ENCODE measurements at places on chromosomes 11 and 22.
A peak's percentile ranks its signal among the peaks of the same experiment; 100 is the strongest.

GRCh38 chr22:50303848-50304527, 3.5 kb downstream of the PLXNB2 start:
- no peak for DNase-seq

DNA sequence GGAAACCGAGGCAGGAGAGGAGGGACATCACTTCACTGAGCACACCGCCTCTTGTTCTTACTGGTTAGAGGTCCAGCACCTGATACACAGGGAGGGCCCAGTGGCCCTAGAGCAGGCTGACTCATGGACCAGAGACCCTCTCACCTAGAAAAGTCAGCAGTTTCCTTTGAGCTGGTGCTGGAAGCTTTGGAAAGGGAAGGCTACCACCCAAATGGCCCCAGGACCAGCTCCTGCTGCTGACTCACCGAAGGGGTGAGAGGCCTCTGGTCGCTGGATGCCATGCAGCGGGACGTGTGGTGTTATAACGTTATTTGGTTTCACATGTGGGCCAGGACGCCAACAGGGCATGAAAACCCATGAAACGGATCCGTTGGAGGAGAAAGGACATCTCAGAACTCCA, 3.8 kb downstream of the NADSYN1 start:
- no peak for DNase-seq

GRCh38 chr22:39144101-39144767, 8.2 kb downstream of the CBX7 start:
- DNase-seq = peak; percentile 38

DNA sequence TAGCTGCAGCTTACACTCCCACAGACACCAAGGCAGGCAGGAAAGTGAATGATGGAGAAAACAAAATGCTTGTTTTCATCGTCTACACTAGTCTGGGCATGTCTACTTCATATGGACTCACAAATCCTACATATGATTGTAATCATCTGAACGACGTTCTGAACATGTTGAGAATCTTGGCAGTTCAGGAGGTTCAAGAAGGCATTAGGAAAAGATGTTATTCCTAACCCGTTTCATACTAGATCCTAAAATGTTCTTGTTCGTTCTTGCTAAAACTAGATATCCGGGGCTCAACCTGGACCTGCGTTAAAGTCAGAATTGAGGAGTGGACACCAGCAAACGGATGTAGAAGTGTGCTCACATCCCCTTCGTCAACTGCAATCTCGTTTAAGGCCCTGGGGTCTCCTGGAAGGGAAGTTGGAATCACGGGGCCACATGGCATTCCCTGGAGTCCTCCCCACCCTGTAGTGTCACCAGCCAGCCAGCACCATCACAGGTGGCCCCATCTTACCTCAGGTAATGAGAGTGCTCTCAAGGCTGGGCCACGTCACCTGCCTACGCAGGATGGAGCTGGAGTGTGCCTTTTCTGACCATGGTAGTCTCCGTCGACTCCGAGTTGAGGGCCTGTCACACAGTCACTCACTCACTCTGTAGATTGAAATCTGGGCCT, 37.3 kb downstream of the C11orf58 start:
- DNase-seq = no peak

DNA sequence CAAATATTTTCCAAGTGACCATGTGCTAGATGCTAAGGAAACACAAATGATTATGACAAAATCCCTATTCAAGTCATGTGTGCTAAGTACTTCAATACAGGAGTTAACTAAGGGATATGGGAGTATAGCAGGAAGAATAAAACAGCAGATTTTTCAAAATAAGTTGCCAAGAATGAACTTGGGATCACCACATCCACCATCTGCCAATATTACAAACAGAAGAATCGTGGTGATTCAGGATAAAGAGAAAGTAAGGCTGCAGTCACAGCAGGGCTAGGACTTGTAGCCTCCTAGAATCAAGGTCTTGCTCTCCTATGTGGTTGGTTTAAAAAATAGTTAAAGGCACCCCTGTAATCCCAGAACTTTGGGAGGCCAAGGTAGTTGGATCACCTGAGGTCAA, 34.3 kb downstream of the MRTFA start:
- DNase-seq = no peak

DNA sequence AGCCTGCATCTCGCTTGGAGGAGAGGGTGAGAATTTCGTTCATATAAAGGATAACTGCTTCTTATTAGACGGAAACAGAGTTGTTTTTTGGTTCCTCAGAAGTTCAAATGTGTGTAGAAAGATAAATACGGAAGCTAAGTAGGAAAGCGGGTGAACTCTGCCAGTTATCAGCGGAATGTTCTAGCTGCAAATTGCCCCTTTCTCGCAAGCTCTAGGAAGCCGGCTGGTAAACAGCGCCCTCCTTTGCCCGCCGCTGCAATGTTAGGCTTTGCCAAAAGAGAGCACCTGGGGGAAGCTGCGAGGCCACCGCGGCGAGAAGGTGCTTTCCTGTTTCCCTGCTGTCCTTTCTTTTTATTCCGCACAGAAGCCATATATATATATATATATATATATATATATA, 67.0 kb downstream of the IGLL5 start:
- DNase-seq = no peak

DNA sequence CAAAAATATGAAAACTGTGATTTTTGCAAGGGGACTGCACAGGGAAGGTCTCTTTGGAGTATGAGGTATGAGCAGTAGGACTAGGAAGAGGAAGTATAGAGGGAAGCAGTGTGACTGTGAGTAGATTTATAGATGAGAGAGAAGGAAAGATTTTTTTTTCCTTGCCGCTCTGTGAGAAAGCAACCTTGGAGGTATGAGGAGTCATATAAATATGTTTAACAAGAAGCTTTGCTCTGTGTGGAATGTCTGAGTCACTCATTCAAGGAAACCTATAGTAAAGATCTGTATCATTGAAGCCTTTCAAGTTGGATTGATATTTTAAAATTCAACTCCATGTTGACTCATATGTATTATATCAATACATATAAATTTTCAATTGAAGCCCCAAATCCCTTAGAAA, 26.2 kb downstream of the DNHD1 start:
- no peak for DNase-seq

- DNase-seq = no peak
Observed at GRCh38 chr22:37112084-37112728, 2.7 kb upstream of the TMPRSS6 start.

DNA sequence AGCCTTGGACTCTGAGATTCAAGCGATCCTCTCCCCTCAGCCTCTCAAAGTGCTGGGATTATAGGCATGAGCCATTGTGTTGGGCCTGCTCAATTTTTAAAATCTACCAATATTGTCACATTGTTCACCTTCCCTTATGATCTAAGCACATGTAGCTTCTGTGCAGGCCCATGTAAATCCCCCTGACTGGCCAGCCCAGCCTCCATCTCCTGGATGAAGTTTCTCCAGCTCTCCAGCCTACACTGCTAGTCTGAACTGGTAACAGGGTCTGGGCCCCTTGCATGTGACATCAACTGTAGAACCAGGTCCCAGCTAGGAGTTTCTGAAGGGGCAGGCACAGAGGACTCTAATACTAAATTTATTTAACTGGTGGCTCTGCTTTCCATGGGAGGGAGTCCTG, 32.8 kb upstream of the YPEL1 start:
- DNase-seq = no peak

- DNase-seq = no peak
Observed at GRCh38 chr22:50686794-50687193, 14.2 kb downstream of the SHANK3 start.

DNA sequence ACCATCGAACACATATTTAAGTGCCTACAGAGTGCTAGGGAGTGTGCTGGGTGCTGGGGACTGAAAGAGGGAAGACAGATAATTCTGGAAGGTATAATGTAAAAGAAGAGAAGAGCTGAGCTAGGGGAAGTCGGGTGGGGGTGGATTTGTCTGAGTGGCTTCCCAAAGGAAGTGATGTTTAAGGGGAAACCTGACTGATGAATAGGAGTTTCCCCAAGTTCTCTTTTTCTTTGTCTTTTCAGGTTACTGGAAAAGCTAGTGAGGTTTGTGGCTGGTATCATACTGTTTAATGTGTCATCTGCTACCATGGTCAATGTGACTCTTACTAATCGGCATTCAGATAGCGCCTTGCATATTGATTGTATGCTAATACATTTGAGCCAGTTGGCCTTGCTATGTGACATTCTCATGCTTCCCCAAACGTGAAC, 151.6 kb upstream of the MTMR2 start:
- DNase-seq = no peak

- no peak for DNase-seq
Observed at GRCh38 chr11:3155216-3155615, 9.9 kb downstream of the OSBPL5 start.

- DNase-seq = no peak
Observed at GRCh38 chr11:101844608-101845007, 70.2 kb upstream of the CEP126 start.

DNA sequence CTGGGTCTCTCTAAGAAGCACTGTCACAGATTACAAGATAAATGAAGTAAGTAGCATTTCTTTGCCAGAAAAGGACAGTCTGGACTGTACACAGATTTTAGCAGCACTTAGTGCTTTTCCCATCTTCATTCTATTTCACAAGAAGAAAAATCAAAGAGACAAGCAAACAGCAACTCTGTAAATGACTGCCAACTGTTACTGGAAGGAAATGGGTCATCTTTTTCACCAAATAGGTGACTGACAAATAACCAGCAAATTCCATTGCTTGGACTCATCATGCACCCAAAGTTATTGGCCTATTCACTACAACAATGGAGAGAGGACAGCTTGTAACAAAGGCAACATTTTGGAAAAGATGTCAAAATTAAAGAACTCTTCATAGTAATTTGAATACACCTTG, 28.9 kb upstream of the CARD18 start:
- no peak for DNase-seq

DNA sequence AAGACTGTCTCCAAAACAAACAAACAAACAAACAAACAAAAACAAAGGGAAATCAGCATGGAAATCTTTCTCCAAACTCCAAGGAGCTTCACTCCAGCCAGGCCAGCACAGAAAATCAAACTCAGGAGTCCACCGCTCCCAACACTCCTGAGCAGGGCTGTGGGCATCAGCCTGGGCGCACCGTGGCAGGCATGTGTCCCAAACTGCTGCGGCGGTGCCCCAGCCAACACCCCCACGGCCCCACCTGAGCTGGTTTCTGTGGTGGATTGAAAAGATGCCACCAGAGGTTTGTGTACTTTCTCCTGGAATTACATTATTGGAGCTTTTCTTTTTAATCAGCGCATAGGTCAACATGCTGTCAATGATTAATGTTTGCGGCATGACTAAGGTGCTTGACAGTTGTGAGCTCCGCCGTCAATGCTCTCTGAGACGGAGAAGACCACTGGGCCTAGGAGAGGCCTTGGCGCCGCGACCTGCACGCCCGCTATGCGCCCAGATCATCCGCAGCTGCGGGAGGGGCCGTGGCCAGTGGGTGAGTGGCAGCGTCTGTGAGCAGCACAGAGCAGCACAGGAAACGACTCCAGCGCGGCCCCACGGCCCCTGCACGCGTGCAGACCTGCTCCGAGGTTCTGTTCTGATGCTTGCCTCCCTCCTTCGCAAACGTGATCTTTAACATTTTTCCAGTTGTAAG, 18.1 kb downstream of the DRD4 start:
- no peak for DNase-seq

- no peak for DNase-seq
Observed at GRCh38 chr11:93694557-93694956, 33.1 kb downstream of the CEP295 start.

DNA sequence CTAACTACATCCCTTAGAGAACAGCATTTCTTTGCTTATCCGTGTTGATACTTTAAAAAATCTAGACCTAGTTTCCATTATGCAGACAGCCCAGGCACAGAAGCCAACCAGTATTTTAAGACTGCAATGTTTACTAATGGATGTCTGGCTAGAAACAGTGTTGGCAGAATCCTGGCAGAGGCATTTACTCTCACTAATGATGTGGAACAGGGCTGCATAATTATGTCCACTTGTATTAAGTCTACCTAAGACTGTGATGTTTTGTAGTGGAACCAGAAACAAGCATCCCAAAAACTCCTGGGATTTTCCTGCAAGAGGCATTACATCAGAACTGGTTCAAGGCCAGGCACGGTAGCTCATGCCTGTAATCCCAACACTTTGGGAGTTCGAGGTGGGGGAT, 50.2 kb upstream of the PICALM start:
- DNase-seq = no peak

DNA sequence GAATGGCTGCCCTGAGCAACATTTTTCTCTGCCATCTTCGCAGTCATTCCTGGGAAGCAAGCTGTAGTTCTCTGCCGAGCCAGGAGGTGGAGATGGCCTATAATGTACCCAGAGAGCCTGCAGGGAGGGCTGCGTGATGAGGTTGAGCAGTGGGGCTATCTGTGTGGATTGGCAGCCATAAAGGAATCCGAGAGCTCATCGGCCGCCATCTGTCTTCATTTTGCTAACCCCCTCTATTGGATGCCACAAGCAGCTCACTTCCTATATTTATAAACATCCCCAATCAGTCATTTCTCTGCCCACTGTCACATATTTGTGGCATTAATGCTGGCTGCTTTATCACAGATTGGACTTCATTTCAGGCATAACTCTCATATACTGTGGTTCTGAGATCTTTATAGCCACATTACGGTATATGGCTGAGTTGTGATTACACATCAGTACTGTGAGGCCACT, 209.5 kb downstream of the NTM start:
- no peak for DNase-seq

- no peak for DNase-seq
Observed at GRCh38 chr11:65981101-65981740, 19.7 kb downstream of the SART1 start.

GRCh38 chr22:22201930-22202343, 42.6 kb upstream of the VPREB1 start:
- DNase-seq = no peak

DNA sequence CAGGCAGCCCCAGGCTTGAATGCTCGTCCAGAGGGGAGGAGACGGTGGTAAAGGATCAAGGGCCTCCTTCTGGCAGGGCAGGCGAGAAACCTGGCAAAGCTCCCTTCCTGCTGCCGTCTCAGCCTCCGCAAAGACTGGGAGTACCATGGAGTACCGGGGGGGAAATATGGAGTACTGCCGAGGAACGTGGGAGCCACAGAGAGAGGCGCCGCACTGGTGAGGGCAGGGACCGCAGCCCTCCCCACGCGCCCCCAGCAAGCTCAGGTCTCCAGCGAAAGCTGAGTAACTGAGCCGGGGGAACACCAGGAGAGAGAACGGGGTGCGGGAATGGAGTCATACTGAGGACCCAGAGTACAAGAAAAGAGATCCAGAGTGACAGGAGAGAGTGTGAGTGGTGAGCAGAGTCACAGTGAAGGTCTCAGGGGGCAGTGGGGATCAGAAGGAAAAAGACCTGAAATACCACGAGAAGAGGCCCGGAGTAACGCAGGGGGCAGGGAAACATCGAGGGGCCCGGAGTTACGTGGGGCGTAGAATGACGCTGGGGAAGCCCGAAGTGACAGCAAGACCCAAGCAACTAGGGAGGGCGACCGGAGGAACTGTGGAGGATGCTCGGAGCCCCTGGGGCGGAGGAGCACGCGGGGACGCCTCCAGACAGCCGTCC, 740 bp downstream of the EML3 start:
- DNase-seq = no peak

- no peak for DNase-seq
Observed at GRCh38 chr11:77547863-77548551, 41.7 kb upstream of the AQP11 start.
